ENCODE measurements at places on chromosomes 16 and 17.

DNA sequence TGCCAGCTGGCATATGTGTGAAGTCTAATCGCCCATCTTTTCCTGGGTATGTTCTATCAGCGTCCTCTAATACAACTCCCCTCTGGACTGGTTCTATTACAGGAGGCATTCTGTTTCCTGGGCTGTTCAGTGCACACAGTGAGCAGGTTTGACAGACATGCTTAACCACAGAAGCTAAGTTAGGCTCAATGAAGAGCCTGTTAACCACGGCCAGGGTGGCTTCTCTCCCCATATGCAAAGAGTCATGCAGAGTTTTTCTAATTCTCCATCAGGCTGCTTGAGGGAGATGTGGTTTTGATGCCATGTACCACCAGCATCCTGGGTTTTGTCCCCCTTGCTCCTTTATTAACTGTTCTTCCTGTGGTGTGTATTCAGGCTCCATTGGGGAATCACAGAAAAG is 57.2 kb upstream of the ALOX12 start:
- DNase-seq = no peak

GRCh38 chr17:41785091-41785858 is 1.2 kb downstream of the JUP start:
- DNase-seq = no peak

DNA sequence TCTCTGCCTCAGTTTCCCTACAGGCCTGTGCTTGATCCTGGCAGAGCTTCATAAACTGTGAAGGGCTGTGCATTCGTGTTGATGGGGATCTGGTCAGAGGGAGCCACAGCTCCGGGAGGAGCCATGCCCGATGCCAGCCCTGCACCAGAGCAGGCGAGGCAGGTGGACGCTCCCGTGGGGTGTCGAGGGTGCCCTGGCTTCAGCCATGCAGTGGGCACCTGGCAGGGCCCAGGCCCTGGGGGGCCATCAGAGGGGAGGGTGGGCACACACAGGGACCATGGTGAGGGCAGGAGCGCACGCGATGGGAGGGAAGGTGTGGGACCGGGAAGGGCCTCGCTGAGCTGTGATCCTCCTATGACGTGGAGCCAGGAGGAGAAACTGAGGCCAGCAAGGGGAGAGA is 22.0 kb downstream of the ZFPM1 start:
- DNase-seq = no peak

DNA sequence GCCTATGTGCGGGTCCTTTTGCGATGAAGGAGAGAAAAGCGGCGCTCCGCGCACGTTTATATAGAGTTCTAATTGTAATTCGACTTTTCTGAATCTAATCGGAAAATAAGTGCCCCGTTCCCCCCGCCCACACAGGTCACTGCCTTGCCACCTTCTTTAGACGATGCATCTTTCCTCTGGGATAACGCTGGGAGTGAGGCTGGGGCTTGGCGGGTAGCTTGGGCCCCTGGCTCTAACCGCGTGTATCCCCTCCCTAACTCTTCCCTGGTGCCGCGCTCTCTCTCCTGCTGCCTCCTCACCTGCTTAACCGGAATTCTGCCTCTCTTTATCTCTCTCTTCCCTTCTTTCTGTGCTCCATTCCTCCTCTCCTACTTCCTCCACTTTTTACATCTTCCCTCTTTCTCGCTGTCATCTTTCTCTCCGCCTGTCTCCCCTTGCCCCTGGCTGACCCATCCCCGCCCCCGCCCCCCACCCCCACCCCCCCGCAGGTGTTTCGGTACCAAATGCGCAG is 2.6 kb downstream of the LHX1 start:
- DNase-seq = no peak

DNA sequence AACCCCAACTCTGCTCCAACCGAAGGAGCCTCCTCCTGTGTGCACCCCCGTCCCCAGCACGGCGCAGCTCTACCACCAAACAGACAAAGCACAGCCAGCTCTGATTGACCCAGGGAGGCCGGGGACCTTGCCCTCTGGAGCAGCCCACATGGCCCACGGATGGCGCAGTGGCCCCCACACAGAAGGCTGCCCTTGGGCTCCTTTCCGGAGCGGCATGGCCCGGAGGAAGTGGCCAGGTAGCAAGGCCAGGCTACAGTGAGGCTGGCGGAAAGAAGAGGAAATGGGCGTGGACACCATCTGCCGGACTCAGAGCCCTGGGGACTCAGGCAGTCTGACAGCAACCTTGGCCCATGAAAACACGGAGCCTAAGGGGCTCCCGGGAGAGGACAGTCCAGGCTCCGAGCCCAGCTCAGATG is 19.9 kb upstream of the ZC3H18 start:
- DNase-seq = no peak

GRCh38 chr17:5877948-5878347 is 192.2 kb upstream of the WSCD1 start:
- peak; percentile 96 for DNase-seq
